ENCODE measurements at places on chromosomes 7 and 10.

DNA sequence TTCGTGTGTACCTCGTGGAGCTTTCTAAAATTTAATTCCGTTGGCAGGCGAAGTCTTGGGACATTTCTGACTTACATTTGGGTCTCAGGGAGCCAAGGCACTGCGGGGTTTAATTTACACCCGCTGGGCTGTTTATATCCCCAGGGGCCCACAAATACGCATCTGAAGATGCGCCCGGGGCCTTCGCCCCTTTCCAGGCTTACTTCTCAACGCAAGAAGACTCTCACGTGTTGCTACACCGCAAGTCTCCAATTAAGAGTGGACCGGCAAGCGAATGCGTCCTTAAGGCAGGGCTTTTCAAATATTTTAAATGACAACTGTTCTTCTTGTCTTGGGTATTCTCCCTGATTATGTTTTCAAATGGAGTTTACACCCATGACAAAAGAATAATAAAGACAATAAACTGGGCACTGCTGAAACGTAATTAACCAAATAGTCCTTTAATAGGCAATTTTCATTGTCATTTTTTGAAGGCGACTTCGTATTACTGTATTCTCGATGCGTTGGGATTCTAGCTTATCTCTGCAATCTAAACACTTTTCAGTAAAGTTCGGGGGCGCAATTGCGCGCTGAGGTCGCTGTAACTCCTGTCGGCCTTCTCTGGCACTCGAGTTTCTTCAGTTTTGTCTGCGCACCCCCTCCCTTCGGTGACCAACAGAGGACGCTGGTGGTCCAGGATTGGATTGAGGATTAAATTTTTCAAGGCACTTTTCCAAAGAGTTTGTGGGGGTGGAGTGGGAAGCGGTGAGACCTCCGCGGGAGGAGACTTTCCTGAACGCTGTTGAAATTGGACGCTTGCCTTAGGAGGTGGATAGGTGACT, 837 bp upstream of the IGFBP3 start:
- peak; percentile 87 for DNase-seq

GRCh38 chr7:141360416-141360760, 190.8 kb upstream of the AGK start:
- no peak for DNase-seq

DNA sequence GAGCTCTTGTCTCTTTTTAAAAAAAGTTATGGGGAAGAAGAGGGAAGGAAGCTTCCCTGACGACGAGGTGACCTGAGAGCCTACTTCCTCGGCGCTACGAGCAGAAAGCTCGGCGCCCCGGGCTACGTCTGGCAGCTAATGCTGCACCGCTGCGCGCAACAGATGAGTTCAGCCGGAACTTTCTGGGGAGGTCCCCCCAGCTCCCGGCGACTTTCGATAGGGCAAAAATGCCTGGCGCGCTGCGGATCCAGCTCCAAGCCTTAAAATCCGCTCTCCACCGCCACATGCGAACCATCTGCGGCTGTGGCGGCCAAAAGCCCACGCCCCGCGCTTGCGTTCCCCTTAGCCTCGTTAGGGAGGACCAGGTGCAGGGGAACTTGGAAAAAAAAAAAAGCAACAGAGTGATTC, 621 bp downstream of the P4HA1 start:
- peak; percentile 83 for DNase-seq

- no peak for DNase-seq
Measured at GRCh38 chr7:55770778-55771177, 91.8 kb downstream of the SEPTIN14 start.

DNA sequence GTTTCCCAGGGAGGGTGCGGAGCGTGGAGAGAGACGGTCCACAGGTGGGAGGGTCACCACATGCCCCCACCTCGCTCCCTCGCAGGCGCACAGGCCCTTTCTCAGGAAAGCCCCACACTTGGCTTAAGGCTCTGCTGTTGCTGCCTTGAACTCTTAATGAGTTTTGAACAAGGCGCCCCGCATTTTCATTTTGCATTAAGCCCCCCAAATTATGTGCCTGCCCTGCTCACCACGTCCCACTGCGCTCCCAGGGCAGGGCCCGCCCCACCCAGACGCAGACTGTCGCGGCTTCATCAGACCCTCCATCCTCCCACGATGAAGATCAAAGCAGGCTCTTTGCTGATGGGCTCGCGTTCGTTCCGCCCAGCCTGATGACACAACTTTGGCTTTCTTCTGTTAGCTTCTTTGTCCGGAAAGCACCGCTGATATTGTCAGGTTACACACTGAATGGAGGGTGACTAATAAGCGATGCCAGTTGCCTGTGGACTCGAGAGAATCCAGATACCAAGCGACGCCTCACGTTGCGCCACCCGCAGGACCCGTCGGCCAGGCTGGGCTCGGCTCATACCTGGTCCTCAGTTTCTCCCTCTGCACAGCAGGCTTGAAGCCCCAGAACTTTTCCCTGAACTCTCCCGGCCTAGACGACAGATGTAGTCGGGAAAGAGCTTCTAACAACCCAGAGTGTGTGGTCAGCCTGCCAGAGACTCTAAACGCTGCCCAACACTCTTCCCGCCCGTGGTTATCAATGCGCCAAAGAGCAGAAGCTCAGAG, 9.5 kb downstream of the CALML3 start:
- no peak for DNase-seq

DNA sequence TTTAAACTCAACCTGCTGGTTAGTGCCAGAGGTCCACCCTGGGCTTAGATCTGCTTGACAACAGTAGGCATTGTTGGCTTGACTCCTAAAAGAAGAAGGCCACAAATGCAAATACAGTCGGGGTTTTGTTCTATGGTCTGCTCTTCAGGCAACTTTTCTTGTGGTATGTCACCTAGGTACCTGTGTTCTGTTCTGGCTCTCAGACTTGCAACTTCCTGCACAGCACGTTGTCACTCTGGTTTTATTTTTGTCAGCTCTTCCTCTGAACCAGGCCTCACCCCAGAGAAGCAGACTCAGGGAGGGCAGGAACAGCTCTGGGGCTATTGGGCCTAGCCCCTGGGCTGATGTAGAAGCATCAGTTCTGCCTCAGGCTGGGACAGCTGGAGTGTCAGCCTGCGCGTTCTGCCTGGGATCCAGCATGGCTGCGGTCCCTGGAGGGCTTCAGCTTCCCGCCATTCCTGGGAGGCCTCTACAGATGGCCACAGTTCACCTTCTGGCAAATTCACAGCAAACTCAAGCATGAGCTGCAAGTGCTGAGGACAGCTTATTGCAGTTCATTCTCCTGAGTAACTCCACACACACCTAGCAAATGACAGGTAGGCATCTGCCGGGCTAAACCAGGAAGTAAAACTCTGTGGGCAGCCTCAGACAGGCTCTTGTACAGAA, 11.0 kb upstream of the PDCD4 start:
- peak; percentile 24 for DNase-seq

DNA sequence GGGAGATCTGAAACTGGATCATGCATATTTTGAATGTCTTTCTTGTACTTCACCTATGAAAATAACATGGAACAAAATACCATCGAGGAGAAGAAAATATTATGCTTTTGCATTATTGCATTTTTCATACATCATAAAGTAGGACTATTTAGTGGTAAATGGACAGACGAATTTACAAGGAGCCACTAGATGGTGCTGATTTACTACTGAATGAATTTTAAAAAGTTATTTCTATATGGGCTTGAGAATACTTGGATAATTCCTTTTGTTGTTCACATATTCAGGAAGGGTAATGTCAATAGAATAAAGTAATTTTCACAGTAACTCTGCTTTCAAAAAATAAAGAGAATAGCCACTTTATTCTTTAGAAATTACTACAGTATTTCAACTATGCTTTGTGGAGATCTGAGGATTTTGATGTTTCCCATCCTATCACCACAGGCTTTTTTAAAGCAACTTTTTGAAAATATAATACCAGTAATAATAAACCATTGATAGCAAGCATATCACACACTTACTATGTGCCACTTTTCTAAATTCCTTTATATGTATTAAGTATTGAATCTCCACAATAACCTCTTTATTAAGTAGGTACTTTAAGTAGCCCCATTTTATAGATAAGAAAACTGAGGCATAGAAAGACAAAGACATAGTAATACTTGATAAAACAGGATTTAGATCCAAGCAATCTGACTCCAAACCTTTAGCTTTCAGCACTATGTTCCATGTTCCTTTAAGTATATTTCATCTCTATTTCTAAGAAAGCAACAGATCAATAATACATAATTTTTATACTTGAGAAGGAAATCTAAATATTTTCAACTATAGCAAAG, 38.6 kb downstream of the NEBL start:
- no peak for DNase-seq

GRCh38 chr10:47040041-47040491, 128.8 kb downstream of the PTPN20 start:
- DNase-seq, result peak; percentile 16
